ENCODE measurements at places on chromosomes 3 and 15. TPM values are rescaled to one million over a fixed set of nuclear protein-coding genes. Genes with fewer than 3 reads are reported as not detected.

Gene IL5RA
- 5.6 TPM for total RNA-seq

Gene GP9
- total RNA-seq: 2.6 TPM

Gene SLCO3A1
- total RNA-seq: 42.5 TPM

Gene KCNMB3
- total RNA-seq: 2.9 TPM

Gene TERC
- total RNA-seq: 2.9 TPM

Gene ACOX2
- total RNA-seq: 20.2 TPM

Gene PYGO1
- 8.7 TPM for total RNA-seq

Gene SPTBN5
- total RNA-seq: 2.1 TPM

Gene NCKIPSD
- 20.7 TPM for total RNA-seq

Gene BLM
- total RNA-seq: 2.0 TPM

Gene TLR9
- total RNA-seq: 1.0 TPM

Gene TSPAN3
- 292 TPM for total RNA-seq

Gene GP5
- total RNA-seq: 0.38 TPM

Data from lower lobe of right lung (tissue), 2 donors.